ENCODE measurements at places on chromosomes 11 and 22.

- no peak for DNase-seq
Measured at GRCh38 chr11:130999086-130999485, 82.8 kb upstream of the SNX19 start.

GRCh38 chr11:104057908-104058307 lies 21.5 kb downstream of the DDI1 start:
- DNase-seq, result no peak

GRCh38 chr11:117831661-117832415 lies 7.3 kb upstream of the FXYD2 start:
- DNase-seq, result no peak

DNA sequence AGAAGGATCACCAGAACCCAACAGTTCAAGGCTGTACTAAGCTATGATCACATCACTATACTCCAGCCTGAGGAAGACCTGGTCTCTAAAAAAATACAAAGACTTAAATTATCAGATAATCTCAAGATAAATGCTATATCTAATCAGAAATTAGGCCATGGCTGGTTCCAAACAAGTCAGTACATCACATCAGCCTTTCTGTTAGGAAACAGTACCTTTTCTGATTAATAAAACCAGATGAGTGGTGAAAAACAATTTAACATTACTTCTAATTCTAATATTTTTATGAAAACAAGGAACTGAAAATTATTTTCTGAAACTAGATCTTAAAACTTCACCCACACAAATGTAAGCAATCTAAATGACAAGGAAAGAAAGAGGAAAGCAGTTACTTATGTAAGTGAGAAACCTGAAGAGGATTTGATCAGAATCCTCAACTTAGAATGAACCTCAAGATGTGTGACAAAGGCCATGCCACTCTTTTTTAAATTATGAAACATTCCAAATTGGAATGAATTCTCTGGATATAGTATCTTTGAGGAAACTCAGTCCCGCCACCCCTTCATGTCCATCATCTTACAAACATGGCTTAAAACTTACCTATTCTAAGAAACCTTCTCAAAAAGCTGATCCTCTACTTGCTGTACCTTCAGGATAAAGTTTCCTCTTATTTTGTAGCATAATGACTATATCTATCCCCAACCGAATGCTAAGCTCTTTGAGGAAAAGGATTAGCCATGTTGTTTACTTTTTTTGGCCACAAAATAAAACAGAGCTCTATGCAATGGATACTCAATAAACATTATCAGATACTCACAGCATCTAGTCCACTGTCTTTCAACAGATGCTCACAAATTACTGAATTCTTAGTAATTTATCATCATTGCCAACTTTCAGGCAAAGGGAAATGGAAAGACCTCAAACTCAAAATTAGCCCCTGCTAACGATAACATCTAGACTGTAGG lies 132.0 kb downstream of the MRTFA start:
- DNase-seq, result no peak

DNA sequence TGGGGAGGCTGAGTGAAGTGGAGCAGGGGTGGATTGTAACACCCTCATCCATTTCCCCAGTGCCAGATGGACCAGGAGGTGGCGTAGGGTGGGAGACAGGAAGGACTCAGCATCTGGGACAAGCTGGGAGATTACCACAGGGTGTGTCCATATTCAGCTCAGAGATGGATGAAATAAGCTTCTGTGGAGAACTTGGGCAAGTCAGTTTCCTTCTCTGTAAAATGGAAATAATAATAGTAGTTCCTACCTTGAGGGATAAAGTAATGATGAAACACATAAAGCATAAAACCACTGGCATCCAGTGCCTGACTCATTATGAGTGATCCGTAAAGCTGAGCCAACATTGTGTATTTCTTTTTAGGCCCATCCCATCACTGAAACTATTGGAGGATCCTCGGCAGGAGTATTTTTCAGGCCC lies 607 bp upstream of the ROBO4 start:
- DNase-seq, result no peak

DNA sequence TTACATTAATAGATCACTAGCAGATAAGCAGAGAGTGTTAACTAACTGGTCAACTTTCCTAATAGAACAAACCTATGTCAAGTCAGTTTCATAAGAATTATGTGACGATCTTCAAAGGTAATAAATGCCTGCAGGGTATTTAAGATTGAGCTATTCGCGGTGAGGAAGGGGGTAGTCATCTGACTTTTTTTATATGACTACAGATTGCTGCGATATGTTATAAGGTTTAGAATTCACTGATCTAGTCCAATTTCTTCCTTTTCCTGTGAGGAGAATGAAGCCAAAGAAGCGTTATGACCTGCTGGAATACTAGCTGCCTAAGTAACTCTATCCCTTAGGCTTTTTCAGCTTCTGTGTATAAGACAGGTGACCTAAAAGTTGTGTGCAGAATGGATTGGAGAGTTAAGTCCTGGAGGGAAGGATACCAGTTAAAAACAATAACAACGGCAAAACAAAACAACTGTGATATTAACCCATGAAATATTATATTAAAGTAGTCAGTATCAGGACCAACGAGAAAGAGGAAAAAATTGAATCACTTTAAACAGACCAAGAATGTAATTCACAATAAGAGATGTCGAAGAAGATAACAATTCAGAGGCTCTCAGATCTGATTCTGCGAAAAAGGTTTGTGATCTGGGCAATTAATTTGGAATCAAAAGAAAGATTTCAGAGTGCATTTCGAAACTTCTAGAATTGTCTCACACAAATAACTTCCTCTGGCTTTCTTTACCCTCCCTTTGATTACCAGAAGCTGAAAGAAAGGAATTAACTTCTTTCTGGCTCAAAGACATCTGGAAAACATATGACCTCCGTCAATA lies 630 bp downstream of the CASP4 start:
- no peak for DNase-seq

DNA sequence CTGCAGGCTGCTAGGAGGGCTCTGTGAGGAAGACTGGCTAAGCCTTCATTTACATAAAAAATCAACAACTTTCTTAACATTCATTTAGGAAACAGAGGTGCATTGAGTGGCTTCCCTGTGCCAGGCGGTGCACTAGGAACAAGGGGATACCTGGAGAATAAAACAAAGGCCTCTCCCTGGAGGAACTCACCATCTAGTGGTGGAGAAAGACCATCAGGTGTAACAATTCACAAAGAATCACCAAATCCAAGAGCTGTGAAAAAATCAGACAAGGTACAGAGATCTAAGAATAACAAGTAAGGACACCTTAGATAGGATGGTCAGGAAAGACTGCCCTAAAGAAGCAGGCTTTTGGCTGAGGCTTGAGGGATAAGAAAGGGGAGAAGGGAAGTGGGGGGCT lies 40.3 kb downstream of the CSNK2A3 start:
- DNase-seq, result no peak
